ENCODE measurements at places on chromosomes 5 and 9.
A peak's percentile ranks its signal among the peaks of the same experiment; 100 is the strongest.

- no peak for DNase-seq
Measured at GRCh38 chr5:124453221-124454051, 293.0 kb downstream of the ZNF608 start.

DNA sequence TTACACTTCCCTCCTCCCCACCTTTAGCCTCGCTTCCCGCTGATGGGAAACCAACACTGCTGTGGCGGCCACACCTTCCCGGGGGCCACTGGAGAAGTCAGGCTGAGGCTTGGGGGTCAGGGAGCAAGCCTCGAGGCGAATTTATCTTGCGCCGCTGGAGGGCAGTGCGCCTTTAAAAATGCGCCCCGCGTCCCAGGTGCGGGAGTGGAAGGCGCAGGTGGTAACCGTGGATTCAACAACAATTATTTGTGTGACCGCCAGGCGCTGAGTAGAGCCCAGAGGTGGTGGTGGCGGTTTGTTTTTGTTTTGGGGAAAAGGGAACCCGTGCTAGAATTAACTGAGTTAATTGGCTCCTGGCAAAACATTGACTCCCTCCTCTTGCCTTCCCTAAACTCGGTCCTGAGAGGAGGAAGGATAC lies 1.1 kb downstream of the CFAP77 start:
- peak; percentile 64 for DNase-seq

- no peak for DNase-seq
Measured at GRCh38 chr5:132774406-132774805, 2.6 kb downstream of the SEPTIN8 start.

- no peak for DNase-seq
Measured at GRCh38 chr5:76742583-76742982, 26.7 kb downstream of the F2R start.

GRCh38 chr9:99807276-99807852 lies 14.3 kb upstream of the NR4A3 start:
- DNase-seq: peak; percentile 59

DNA sequence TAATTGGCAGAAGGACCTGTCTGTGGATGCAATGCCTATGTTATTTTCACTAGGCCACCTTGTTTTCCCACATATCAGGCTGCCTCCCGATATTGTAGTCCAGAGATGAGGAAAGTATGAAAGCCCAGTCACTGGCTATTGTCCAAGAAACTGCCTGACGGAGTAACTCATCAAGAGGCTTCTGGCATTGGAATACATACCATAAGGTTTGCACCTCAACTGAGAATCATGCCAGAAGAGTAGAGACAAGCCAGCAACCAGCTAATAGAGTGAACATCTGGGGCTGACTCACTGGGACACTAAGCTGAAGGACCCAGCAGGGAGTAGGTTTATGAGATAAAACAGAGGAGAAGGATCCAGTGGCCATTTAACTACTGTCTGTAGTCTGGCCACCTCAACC lies 137.2 kb upstream of the FST start:
- no peak for DNase-seq

DNA sequence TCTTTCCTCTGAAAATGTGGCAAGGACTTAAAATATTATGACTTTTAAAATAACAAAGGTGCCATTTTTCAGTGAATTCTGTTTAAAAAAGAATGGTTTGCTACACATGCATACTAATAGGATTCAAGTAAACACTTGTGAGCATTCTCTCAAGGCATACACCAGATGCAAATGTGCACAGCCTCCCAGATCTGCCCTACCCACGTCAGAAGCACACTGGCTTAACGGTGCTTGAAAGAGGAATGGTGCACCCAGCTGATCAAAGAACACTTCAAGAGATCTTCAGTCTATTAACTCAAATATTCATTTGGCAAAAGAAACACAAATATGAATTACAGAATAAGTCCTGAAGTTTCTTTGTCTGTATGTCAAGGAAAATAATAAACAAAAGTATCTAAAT lies 15.8 kb downstream of the GABRB2 start:
- no peak for DNase-seq

DNA sequence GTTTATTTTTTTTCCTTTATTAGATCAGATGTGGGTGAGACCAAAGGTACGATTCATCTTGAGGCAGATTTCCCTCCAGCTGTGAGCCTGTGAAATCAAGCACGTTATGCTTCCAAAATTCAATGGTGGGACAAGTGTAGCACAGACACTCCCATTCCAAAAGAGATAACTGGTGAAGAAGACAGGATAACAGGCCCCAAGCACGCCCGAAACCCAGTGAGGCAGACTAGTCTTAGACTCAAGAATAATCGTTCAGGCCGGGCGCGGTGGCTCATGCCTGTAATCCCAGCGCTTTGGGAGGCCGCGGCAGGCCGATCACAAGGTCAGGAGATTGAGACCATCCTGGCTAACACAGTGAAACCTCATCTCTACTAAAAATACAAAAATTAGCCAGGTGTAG lies 36.8 kb upstream of the COL5A1 start:
- no peak for DNase-seq

DNA sequence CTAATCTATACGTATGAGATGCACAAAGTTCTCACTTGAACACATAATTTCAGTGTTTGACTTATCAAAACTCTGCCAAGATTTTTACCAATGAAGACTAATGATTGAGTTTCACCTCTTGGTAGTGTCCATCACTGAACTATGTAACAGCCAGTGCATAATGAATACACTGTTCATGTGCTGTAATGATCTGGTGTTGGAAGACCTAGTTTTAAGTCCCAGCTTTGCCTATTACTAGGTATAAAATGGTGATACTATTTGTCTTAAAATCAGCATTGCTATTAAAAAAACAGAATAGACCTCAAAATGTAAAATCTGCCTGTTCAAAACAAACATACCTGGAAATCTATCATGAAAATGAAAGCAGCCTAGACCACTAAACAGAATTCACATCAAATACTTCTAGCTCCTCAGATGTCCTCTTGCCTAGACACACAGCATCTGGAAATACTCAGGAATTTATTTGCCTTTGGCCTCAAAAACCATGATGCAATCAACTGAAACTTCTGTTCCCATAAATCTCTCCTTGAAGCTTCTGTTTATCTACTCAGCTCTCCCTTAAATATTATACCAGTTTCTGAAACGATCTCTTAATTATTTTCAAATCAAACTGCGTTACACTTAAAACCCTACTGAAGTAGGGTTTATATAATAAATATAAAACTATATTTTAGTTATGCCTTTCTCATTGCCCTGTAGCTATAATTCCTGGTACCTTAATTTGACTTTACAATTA lies 38.1 kb downstream of the MRPS27 start:
- DNase-seq: no peak

DNA sequence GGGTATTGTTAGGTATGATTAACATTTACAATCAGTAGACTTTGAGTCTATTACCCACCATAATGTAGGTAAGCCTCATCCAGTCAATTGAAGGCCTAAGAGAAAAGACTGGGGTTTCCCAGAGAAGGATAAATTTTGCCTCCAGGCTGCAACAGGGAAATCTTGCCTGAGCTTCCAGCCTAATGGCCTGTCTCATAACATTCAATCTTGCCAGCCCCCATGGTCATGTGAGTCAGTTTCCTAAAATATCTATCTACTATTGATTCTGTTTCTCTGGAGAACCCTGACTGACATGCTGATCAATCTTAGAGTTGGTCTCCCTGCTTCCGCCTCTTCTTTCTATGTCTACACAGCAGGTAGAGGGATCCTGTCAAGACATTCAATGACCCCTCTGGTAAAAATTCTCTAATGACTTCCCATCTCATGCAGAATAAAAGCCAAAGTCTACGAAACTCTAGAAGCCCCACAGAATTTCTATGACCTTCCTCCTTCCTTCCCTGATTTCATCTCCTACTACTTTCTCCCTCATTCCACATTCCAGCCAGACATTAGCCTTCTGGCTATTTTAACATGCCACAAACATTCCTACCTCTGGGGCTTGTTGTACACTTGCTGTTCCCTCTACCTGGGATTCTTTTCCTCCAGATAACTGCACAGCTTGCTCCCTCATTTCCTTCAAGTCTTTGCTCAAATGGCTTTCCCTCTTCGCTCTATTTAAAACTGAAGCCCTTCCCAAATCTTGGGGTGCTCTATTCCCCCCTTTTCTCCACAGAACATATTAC lies 60.2 kb downstream of the FBXW11 start:
- no peak for DNase-seq

DNA sequence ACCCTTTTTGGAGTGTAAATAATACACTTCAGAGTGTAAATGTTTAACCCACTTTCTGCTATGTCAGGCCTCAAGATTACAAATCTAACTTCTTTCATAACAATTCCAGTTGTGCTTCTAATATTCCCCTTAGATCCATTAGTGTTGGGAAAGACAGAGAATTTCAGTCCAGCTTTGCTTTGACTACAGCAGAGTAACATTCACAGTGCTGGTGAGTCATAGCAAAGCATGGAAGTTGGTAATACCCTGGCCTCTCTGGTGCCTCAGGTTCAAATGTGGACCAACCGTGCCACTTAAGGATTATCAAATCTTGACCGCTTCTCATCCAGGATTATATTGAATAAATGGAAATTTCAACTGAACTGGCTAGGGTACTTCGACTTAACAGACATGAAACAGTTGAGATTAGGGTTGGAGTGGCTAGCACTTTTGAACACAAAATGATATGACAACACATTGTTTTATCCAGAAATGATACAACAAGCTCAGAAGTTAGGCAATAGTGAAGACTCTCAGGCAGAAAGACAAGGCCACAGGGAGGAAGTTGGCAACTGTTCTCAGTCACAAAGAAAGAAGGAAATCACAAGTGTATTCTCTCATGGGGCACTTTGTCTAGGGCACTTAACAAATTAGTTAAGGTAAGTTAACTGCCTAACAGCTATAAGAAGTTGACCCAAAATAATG lies 24.4 kb upstream of the RASA1 start:
- no peak for DNase-seq

- DNase-seq: no peak
Measured at GRCh38 chr9:16475996-16476395, 394.5 kb downstream of the BNC2 start.

DNA sequence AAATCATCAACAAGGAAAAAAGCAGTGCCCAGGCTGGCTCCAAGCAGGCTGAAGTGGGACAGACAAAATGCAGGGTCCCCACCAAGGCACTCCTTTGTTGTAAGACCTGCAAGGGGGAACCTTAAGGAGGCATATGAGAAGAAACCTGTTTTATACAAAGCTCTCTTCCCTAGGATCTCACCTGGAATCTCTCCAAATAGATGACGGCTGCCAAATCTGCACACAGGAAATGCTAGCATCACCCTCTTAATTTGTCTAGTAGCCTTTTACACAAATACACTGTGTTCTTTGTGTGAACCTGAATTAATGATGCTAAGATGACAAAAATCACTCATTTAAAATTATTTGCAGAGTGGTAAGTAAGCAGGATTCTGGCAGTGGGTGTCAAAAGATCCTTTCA lies 280.2 kb downstream of the SPOCK1 start:
- no peak for DNase-seq

- DNase-seq: no peak
Measured at GRCh38 chr5:106957336-106957735, 713.4 kb downstream of the EFNA5 start.

- no peak for DNase-seq
Measured at GRCh38 chr5:175642998-175643397, 14.9 kb upstream of the HRH2 start.

GRCh38 chr9:79736051-79736450 lies 164.3 kb downstream of the TLE4 start:
- DNase-seq: no peak

DNA sequence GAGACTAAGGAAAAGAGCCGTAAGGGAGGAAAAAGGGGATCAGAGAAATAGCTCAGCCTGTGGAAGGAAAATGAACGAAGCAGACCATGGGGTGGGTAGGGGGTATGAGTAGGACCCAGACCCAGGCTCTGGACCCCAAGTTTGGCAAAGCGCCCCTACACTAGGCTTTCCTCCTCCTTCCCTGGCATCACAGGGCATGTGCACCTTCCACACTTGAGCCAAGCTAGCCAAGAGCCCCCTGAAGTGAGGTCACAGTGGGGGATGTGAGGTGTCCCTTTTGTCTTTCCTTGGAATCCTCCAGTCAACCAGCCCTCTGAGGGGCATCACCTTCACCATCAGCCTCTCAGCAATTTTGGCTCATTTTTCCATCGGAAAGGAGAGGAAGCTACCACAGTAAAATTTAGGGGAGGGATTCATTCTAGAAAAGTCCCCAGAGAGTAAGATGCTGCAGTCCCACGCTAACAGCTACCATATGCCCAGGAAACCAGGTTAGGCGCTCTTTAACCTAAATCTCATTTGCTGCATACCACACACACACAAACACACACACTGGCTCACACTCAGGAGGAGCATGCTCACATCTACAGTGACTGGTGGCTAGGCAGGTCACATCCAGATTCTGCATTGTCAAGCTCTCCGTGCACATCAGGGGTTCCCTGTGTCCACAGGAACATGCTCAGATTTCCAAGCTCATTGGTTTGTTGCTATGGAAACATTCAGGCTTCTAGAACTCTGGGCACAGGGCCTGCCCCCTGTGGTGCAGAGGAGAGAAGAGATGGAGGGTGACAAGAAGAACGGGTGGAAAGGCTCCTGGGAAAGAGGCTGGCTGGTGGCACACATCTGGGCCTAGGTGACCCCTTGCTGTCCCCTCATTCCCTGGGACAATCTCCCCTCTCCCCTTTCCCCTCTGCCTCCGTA lies 9.9 kb downstream of the REEP2 start:
- DNase-seq: no peak

DNA sequence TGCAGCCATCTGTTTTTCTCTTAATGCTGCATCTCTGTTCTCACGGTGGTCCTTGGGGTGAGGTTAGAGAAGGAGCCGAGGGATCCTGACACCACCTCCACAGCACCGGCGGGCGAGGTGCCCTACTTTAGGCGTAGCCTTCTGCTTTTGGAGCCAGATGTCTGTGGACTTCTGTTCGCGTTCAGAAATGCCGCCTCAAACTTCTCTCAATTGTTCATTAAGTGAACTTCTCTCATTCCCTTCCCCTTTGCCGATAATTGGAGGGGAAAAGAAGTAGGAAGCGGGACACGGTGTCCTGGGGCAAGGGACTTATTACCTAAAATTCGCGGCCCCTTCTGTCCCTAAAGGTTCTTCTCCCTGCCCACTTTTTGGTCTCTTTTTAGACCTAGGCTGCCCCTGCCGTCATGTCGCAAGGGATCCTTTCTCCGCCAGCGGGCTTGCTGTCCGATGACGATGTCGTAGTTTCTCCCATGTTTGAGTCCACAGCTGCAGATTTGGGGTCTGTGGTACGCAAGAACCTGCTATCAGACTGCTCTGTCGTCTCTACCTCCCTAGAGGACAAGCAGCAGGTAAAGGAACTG lies 455 bp downstream of the KIF20A start:
- no peak for DNase-seq

GRCh38 chr5:8585230-8586018 lies 716.5 kb downstream of the MTRR start:
- DNase-seq: no peak
